ENCODE measurements at places on chromosomes 16 and 17. TPM values are rescaled to one million over a fixed set of nuclear protein-coding genes. Genes with fewer than 3 reads are reported as not detected.
A peak's percentile ranks its signal among the peaks of the same experiment; 100 is the strongest.

GRCh38 chr17:40915199-40915661 is 22.2 kb downstream of the KRT23 start:
- no peak for DNase-seq

DNA sequence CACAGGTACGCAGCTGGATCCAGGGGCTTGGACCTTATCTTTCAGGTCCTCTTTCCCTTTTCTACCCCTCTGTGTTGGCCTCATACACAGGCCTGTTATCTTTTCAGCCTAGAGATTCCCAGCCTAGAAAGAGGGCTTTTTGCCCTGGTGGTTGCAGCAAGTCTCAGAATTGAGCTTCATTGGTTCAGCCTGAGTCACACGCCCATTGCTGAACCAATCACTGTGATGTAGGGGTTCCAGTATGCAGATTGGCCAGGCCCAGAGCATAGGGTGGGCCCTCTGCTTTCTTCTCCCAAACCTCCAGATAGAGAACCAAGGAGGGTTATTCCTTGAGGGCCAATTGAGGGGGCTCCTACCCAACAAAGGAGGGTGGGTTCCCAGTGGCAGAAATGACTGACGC is 32.8 kb downstream of the GPT2 start:
- no peak for DNase-seq

DNA sequence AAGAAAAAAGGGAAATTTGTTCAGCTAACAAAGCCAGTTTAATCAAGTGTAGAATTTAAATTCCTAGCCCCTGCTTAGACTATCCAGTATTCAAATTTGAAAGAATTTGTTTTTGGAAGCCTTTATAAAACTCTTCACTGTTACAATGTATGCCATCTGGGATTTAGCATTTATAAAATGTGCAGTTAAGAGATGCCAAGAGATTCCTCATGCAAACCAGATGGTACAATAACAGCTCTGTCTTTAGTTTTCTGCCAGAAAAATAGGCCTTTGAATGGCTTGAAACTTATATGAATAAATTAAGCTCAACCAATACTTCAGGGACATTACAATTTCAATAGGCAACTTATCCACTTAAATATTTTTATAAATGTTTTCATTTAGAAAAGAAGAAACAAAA is 6.8 kb upstream of the ANKS4B start:
- DNase-seq, result no peak

The SLC25A10 gene
- total RNA-seq, result 8.3 TPM

- no peak for DNase-seq
Observed at GRCh38 chr17:70871180-70871818, 702.0 kb downstream of the KCNJ2 start.

DNA sequence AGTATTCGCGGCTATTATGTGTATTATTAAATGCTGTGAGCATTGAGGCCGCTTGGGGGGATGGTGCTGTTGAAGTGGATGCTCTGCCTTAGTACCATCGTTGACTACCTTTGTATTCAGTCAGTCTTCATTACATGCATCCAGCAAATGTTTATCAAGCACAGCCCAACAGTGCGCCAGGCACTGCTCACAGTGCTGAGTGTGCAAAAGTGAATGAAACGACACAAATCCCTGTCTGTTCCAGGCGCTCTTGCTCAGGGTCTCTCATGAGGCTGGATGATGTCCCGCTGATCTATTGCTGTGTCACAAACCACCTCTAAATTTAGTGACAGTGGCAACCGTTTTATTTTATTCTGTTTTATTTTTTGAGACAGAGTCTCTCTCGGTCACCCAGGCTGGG is 53.8 kb downstream of the OTOA start:
- no peak for DNase-seq

DNA sequence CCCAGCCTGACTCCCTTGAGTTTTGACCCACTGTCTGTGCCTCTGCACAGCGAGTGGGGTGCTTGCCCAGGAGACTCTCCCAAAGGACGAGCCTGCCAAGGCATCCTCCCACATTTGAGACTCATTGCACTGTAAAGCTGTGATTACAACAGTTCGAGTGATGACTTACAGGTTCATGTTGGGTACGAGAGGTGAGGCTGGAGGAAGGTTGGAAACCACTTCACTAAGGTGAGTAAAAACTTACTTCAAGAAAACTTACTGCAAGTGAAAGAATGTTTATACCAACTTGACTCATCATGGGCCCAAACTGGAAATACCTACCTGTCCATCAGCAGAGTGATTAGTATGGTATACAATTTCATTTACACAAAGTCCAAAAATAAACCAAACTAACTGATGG is 360.1 kb upstream of the CDH11 start:
- DNase-seq, result no peak

The UNC45B gene
- total RNA-seq, result 230 TPM

- DNase-seq, result no peak
Observed at GRCh38 chr17:1109606-1110540, 69.9 kb downstream of the ABR start.

DNA sequence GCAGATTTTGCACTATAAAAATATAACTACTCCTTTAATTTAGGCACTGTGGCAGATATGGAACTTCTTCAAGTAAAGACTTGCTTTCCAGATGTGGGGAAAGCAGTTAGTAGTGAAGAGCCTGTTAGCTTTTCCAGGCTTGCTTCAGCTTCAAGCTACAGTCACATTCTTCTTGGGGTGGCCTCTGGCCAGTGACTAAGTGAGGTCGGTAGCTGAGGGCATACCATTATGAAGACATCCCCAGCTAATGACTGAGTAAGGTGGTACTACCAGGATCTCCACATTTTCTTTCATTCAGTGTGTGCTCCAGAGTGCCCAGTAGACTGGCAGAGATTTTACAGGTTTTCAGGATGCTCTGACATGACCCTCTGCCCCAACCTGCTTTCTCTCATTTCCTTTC is 167.1 kb upstream of the KIF2B start:
- no peak for DNase-seq

The RNF43 gene
- 6.1 TPM for total RNA-seq

DNA sequence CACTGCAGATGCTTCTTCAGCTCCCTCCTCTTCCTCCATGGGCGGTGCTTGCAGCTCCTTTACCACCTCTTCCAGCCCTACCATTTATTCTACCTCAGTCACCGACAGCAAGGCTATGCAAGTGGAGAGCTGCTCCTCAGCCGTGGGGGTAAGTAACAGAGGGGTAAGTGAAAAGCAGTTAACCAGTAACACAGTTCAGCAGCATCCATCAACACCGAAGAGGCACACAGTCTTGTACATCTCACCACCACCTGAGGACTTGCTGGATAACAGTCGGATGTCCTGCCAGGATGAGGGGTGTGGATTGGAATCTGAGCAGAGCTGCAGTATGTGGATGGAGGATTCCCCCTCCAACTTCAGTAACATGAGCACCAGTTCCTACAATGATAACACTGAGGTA is 79.3 kb downstream of the NQO1 start:
- DNase-seq, result no peak

The LMF1 gene
- total RNA-seq, result 7.1 TPM

The HSPB9 gene
- total RNA-seq, result not detected

DNA sequence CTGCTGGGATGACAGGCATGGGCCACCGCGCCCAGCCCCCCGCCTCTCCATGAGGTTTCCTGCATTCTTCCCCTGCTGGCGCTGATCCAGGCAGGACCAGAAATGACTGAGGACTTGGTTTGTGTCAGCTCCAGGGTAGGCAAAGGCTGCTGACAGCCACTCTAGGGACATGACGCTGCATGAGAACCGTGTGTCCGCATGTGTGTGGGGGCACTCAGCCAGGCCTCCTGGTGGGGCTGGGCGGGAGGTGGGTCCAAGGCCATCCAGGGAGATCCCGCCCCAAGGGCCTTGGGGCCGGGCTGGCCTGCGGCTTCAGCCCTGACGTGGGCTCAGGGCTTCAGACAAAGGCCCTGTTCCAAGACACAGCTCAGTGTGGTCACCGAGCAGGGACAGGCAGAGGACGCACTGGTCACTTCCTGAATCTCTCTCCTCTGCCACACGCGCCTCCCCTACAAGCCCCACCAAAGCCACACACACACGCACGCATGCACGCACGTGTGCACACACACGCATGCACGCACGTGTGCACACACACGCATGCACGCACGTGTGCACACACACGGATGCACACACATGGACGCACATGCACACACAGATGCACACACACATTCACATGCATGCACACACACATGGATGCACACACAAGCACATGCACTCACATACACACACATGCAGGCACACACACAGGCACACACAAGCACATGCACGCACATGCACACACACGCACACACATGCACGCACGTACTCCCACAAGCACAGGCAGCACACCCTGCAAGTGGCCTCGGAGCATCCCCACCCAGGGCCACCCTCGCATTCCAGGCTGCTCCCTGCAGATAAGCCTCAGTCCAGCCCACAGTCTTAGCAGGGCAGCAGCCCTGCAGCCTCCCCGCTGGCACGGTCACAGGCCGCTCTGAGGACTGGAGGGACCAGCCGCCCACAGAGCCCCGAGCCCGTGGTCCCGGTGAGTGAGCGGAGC is 5.3 kb upstream of the TMEM204 start:
- peak; percentile 67 for DNase-seq

The CAPNS2 gene
- total RNA-seq, result not detected

The CCL5 gene
- 1.6 TPM for total RNA-seq

GRCh38 chr16:67199011-67199807 is at the start of gene ELMO3:
Gene ELMO3, plus strand, starts transcription at chr16:67199131. Its CDS starts 196 bp downstream, at chr16:67199327.
- no peak for DNase-seq

- no peak for DNase-seq
Observed at GRCh38 chr17:61474235-61474927, 22.2 kb downstream of the TBX4 start.

DNA sequence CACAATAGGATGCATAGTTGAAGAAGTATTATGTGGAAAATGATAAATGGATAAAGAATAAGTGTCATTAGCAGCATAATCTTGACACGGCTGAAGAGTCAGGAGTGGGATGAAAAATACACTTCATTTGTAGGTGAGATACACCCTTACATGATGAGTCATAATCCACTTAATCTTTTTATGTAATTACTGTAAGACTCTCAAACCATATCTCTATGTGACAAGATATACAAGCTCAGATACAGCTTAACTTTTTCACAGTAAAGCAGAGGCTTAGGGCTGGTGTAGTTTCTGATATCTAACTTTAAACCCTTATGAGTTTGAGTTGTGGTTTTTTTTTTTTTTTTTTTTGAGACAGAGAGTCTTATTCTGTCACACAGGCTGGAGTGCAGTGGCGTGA is 101.2 kb downstream of the FTO start:
- DNase-seq, result no peak

DNA sequence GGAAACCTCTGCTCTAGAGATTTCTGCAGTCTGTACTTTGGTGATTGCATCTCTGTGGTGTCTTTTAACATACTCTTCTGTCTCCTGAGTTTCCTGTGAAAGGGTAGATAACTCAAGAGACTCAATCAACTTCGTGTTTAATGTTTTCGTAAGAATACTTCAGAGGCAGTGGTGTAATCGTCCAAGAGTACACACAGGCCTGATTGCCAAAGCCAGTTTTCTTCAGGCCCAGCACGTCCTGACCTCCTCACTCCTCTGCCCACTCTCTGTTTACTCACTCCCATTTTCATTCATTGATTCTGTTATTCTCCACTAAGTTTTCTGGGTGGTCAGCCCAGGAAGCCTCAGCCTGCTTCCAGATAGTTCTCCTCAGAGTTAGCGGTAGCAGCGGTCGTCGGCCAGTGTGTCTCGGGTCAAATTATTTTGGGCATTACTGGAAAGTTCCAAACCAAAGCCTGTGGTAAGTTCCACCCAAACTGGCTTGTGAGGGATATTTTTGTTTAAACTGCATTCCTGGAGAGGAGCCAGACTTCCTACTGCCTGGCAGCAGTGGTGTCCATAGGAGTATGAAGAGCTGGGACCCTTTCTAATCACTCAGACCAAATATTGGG is 293.2 kb downstream of the WWOX start:
- DNase-seq, result no peak

The KRT23 gene
- 0.23 TPM for total RNA-seq

DNA sequence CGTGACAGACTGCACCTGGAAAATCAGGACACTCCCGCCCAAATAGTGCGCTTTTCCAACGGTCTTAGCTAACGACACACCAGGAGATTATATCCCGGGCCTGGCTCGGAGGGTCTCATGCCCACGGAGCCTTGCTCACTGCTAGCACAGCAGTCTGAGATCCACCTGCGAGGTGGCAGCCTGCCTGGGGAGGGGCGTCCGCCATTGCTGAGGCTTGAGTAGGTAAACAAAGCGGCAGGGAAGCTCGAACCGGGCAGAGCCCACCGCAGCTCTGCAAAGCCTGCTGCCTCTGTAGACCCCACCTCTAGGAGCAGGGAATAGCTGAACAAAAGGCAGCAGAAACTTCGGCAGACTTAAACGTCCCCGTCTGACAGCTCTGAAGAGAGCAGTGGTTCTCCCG is 5.1 kb downstream of the GALNS start:
- no peak for DNase-seq

The HCRT gene
- not detected for total RNA-seq

The PERCC1 gene
- total RNA-seq, result not detected

DNA sequence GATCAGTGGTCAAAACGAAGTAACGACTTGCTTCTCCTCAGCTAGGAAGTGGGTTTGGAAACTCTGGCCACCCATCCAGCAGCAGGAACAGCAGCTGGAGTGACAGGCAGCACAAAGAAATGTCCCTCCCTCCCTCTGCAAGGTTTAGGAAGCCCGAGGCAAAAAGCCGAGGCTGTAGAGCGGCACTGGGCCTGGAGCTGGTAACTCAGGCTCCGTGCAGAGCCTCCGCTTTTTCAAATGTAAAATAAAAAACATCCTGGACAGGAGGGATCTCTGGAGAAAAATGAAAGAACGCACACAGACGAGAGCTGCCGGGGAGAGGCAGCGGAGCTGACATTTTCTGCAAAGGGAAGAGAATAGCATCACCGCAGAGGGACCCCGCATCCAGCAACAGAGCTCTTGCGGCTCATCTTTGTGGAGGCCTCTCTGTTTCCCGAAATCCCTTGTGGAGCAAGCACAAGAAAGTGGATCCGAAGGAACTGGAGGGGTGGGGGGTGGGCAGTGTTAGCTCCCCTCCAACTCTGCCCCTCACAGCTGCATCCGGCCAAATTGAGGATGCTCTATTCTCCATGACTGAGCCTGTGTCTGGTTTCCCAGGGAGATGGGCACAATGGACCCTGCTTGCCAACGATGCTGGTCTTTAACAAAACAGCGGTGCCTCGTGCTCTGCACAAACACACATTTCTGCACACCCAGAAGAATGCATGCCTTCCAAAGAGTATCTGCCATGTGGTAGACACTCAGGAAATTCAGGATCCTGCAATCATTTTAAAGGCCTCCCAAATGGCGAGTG is 335.5 kb upstream of the ZFHX3 start:
- DNase-seq, result no peak

DNA sequence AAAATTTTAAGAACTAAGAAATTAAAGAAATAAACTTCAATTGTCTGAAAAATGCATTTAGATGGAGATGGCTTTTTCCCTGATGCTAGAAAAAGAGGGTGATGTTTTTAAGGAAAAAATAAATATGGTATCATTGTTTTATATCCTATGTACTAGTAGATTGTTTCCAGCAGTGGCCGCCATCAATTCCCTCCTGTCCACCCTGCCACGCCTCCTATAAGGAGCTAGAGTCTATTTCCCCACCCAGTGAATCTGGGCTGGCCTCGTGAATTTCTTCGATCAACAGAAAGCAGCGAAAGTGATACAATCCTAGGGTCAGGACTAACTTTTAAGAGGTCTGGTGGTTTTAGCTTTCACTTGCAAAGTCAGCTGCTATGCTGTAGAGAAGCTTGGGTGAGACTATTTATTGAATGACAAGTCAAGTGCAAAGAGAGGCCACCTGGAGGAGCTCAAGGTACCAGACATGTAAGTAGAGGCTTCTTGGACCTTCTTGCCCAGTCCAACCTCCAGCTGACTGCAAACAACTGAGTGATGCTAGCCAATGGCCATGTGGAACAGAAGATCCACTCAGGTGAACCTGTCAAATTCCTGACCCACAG is 80.9 kb upstream of the MTMR4 start:
- DNase-seq, result no peak

- no peak for DNase-seq
Observed at GRCh38 chr16:87101903-87102302, 215.3 kb downstream of the C16orf95 start.
